ENCODE measurements at places on chromosomes 2 and 18. TPM values are rescaled to one million over a fixed set of nuclear protein-coding genes. Genes with fewer than 3 reads are reported as not detected.

Gene ASTL
- 0.04 TPM for polyA plus RNA-seq

Gene SLC5A6
- 148 TPM for polyA plus RNA-seq

Gene C2orf81
- polyA plus RNA-seq, result 2.0 TPM

Gene REV1
- 44.0 TPM for polyA plus RNA-seq

Gene COLEC11
- polyA plus RNA-seq, result 1.5 TPM

Gene IGFBP5
- polyA plus RNA-seq, result 58.4 TPM

Gene CROCC2
- polyA plus RNA-seq, result 0.09 TPM

Gene ANKAR
- 7.7 TPM for polyA plus RNA-seq

Gene RFTN2
- 4.5 TPM for polyA plus RNA-seq

Gene SERPINB3
- polyA plus RNA-seq, result not detected

Gene IL37
- 1.6 TPM for polyA plus RNA-seq

Gene ABCA12
- 0.06 TPM for polyA plus RNA-seq

Gene PAX8
- 2.1 TPM for polyA plus RNA-seq

Gene ANO7
- 31.7 TPM for polyA plus RNA-seq

Gene STARD6
- polyA plus RNA-seq, result 0.06 TPM

Gene PFN4
- polyA plus RNA-seq, result 1.3 TPM

Gene LBX2
- polyA plus RNA-seq, result 47.8 TPM

Gene SULT1C4
- 18.0 TPM for polyA plus RNA-seq

Gene TTLL4
- 31.7 TPM for polyA plus RNA-seq

Gene GULP1
- polyA plus RNA-seq, result 33.3 TPM

Gene FHOD3
- 10.5 TPM for polyA plus RNA-seq

Gene CCDC74B
- 3.1 TPM for polyA plus RNA-seq

Gene GKN1
- not detected for polyA plus RNA-seq

Gene EVX2
- polyA plus RNA-seq, result not detected

Gene HK2
- 2.8 TPM for polyA plus RNA-seq

Gene CARF
- polyA plus RNA-seq, result 10.4 TPM

Gene NT5C1B
- polyA plus RNA-seq, result 0.75 TPM

Gene FAM161A
- polyA plus RNA-seq, result 7.4 TPM

Gene RAD51AP2
- polyA plus RNA-seq, result 0.06 TPM

Gene CRYGC
- not detected for polyA plus RNA-seq

Gene VRK2
- 17.2 TPM for polyA plus RNA-seq

Gene CD8B
- 7.3 TPM for polyA plus RNA-seq

Gene TTN
- polyA plus RNA-seq, result 0.90 TPM

Gene DSG2
- 96.9 TPM for polyA plus RNA-seq
